Inflammatory macrophage (primary cell): ENCODE measurements at places on chromosomes 2 and 18.

- no peak for DNase-seq
These were observed 784 bp downstream of the EDAR start for GRCh38 chr2:108988076-108988795.

DNA sequence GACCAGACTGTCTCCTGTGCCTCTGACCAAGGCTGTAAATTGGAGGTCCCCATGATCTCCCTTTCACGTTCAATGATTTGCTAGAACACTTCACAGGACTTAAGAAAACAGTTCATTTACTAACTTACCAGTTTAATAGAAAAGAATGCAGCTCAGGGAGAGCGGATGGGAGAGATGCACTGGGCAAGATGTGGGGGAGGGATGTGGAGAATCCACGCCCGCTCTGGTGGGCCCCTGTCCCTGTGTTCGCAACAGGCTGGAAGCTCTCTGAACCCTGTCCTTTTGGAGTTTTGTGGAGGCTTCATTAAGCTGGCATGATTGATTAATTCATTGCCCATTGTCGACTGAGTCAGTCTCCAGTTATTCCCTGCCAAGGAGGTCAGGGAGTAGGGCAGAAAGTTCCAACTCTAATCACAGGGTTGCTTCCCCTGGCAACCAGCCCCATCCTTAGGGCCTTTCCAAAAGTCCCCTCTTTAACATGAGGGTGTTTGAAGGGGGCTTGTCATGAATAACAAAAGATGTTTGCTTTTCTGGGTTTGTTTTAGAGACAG is 257.1 kb downstream of the ACKR3 start:
- DNase-seq = no peak

DNA sequence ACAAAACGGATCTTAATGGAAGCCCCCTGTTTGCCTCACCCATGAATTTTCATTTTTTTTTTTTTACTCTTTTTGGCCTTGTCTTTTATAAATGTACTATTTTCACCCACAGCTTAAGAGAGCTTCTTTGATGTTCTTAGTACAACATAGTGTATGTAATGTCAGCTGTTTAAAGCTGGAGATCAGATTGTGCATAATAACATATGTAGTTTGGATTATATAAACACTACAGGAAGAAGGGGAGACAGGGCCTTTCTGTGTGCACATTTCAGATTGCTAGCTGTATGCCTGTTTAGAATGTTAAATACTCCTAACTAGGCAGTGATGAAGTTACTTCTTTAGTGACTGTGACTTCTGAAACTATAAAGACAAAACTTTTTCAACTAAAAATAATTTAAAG is 2.1 kb upstream of the TANC1 start:
- DNase-seq = no peak

- DNase-seq = no peak
These were observed 42.3 kb downstream of the DDX1 start for GRCh38 chr2:15633971-15634346.

GRCh38 chr2:217650229-217650628 is 352.6 kb downstream of the TNS1 start:
- DNase-seq = no peak

GRCh38 chr2:23789012-23789411 is 137.9 kb downstream of the ATAD2B start:
- DNase-seq = no peak

DNA sequence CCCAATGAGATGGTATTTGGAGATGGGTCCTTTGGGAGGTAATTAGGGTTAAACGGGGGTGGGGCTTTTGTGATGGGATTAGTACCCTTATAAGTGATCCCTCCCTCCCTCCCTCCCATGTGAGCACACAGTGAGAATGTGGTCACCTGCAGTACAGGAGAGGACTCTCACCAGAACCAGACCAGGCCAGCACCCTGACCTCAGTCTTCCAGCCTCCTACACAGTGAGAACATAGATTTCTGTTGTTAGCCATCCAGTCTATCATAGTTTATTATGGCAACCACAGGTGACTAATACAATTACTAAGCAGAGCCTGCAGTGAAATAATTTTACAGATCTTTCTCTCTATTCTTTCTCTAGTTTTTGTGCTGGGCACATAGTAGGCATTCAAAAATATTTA is 137.7 kb upstream of the PKDCC start:
- no peak for DNase-seq
